ENCODE measurements at places on chromosomes 4 and X.

GRCh38 chr4:43732829-43733426 lies 715.7 kb downstream of the KCTD8 start:
- no peak for DNase-seq

DNA sequence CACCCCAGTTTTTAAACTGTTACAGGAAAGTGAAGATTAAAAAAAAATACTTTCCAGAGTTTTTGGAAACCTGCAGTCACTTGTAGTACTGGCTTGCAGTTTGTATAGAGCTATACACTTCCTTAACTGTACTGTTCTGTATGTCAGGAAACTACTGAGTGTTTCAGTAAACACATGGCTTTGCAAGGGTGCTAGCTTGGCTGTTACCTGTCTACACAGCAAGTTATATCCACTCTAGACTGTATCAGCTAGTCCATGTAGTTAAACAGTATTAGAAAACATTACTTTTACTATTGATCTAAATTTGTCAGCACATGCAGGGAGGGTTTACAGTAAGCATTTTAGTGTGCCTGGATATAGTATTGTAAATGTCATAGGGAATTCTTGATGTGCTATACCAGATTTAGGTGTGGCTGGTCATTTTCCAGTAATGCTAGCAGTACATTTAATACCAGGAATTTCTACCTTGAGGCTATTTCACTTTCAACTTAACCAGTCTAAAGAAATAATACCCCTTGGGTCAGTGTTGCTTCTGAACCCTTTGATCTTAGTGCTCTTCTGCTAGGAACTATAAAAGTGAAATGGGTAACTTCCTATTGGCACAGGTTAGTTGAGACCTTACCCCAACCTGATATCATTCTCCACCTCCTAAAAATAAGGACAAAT lies 192.3 kb upstream of the ANKRD50 start:
- DNase-seq: no peak

- no peak for DNase-seq
These were observed 24.5 kb upstream of the GPR78 start for GRCh38 chr4:8555716-8556115.

DNA sequence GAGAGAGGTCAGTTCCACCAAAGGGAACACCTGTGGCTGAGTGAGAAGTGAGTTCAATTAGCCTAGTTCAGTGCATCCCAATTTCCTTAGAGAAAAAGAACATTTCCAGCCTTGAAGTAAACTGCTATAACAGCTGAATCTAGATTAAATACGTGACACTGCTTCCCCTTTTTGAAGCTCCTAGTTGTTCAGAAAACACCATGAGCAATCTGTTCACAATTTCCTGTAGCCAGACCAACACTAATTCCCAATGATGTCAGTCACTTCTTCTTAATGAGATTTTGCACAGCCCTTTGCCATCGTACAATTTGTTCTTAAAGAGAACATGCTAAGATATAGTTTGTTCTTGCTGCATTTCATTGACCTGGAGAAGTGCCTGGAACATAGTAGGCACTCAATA lies 144.6 kb upstream of the EDNRA start:
- DNase-seq: no peak

- DNase-seq: no peak
These were observed 19.0 kb upstream of the CWH43 start for GRCh38 chr4:48967101-48967500.

- no peak for DNase-seq
These were observed 2.8 kb downstream of the ANKRD37 start for GRCh38 chr4:185399466-185399865.

- DNase-seq: no peak
These were observed 714.9 kb upstream of the ADGRL3 start for GRCh38 chr4:60485276-60485675.

GRCh38 chr4:76090241-76090691 lies 15.8 kb downstream of the ART3 start:
- DNase-seq: no peak

GRCh38 chrX:134669378-134670098 lies 11.3 kb upstream of the PLAC1 start:
- no peak for DNase-seq

- DNase-seq: no peak
These were observed 164.3 kb upstream of the PABPC4L start for GRCh38 chr4:134365852-134366251.

DNA sequence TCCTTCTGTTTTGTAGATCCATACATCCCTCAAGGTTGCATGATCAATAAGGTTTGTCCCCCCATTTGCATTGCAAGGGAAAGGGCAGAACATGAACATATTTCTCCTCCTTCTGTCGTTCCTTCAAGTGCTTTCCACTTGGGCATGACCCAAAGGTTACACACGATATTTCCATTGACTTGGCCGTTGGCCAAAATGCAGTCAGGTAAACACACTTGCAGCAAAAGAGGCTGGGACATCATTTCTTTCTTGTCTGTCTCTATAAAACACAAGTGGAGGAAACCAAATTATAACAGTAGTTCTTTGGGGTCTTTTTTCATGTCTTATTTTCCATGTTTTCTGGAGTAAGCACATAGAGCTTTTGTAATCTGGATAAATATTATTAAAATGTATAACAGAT lies 156.1 kb downstream of the FRAS1 start:
- no peak for DNase-seq

- DNase-seq: no peak
These were observed 51.4 kb upstream of the GUCY1A1 start for GRCh38 chr4:155615081-155615887.

DNA sequence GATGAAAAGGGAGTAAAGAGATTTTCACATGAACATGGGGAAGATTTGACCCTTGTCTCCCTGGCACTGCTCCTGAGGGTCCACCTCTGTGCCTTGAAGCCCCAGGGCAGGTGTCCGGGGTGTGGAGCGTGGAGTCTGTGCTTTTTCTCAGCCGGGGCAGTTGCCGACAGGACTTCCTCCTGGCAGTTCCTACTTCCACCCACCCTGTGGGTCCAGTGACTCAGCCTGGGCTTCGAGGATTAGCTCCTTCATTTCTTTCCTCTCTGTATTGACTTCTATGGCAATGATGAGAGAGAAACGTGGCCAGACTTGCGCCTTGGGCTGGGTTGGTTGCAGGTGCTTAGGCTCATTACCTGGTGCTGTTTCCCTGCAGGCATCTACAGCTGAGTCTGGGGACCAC lies 35.9 kb upstream of the CLCN4 start:
- no peak for DNase-seq

GRCh38 chrX:69085151-69085550 lies 80.1 kb downstream of the PJA1 start:
- DNase-seq: no peak

- no peak for DNase-seq
These were observed 23.0 kb downstream of the MAP7D3 start for GRCh38 chrX:136227948-136228838.

GRCh38 chr4:81314196-81314896 lies 99.3 kb upstream of the PRKG2 start:
- no peak for DNase-seq

Data from hematopoietic multipotent progenitor cell treated with erythropoietin and hydrocortisone succinate and interleukin-3 and kit ligand, for 15 days (in vitro differentiated cells).